ENCODE measurements at places on chromosomes 2 and 18.

DNA sequence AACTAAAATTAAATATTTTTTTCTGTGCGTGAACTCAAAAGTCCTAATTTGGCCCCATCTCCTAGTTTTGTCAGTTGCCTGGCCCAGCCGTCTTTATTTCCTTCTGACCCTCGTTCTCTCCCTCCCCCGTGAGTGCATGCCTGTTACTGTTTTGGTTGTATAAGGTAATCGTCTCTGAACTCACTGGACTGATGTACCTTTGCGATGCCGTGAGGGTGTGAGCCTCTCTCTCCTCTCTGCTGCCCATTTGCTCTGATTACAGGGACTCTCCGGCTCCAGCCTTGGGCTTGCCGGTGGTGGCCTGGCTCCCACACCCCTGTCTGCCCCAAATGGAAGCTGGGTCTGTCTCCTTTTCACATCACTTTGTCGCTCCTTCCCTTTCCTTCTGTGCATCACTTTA, 66.5 kb upstream of the RBM44 start:
- no peak for DNase-seq

DNA sequence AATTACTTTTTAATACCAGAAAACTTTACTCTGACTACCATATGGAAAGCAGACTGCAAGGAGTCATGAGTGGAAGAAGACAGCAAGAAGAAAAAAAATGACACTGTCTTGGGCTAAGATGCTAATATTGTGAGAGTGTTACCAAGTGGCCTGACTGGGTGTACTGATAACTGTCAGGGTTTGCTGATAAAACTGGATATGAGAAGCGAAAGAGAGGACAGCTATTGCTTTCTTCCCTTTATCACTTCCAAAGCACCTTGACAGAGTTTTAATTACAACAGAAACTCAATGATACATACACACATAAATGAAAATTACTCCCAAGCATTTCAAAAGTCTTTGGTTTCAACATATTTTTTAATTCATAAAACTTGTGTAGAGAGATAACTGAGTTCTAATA, 368.5 kb downstream of the ZEB2 start:
- no peak for DNase-seq

GRCh38 chr18:77967071-77967470, 717.4 kb downstream of the GALR1 start:
- DNase-seq, result no peak

DNA sequence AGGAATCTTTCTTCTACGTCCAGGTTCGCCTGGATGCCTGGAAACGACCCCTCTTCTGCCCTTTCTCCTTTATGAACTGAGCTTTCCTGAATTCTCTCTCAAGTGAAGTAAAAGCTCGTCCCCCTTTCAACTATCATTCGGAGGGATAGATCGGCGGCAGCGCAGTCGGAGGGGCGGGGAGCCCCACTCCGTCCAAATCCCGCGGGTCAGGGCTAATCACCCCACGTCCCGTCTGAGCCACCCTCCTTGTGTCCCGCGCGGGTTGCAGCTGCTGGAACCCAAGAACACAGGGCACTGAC, 367 bp downstream of the FBXO48 start:
- no peak for DNase-seq

DNA sequence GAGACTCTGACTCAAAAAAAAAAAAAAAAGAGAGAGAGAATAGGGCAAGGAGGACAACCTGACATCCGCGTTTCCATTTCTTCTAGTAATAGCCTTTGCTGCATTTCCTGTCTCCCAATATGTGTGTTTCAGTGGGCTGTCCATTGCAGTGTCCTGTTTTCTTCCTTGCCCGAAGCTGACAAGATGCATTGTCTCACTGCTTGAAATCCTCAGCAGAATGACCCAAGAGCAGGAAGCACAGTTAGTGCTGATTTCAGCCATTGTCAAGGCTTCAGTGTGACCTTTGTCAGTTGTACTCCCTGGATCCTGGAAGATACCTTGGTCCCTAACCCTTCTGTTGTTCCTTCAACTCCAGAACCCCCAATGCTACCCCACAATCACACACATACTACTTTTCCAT, 71.2 kb downstream of the SLC16A14 start:
- no peak for DNase-seq

DNA sequence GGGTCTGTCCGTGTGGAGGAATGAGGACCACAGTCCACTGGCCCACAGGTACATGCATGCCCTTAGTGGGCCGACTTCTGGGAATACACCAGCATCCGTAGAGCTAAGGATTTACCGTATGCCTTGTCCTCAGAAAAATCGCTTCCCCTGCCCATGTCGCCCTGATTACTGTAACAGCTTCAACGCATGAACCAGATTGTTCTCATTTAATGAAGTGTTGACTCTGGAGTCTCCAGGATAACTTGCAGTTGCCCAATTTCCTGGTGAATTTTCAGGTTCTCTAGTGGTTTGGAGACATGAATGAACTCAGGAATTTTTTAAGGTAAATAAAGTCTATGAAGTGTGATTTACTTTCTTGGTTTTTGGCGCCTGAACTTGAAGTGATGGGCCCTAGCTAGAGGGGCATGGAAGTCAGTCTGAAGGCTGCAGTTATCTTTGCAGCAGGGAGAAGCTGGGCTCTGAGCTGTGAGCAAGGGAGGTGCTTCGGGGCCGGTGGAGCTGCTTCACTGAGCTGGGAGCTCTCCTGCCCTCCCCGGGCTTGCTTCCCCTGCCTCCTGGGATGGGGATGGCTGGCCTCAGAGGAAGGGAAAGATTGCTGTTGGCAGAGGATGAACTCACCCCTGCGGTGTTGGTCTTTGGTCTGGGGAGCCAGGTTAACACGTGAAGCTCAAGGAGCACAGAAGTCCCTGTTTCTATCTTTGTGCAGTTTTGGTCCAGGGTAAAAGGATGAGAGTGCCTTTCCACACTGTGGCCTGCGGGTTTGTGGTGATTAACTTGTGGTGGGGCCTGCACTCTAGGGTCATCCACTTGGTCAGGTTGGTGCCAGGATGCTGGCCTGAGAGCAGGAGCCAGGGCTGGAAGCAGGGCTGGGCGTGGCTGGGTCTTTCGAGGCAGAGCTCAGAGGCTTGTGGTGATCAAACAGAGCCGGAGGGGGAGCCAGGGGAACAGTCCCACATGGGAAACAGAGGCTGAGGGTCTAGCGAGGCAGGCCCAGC, 28.1 kb downstream of the TCF7L1 start:
- no peak for DNase-seq

DNA sequence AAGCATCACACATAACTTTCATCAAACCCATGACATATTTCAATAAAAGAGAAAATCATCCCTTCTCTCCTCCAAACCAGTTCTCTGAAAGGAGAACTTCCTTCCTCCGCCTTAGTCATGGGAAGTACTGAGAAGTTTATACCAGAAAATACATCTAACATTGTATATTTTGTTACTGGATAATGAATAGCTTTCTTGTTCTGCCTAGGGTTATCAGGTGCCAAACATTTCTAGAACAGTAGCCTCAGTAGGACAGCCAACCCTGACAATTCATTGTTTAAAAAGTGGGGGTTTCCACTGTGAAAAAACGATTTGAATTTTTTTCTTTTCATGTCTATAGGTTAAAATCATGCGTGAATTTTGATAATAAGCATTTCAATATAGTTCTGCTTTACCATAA, 16.0 kb upstream of the DAW1 start:
- no peak for DNase-seq

DNA sequence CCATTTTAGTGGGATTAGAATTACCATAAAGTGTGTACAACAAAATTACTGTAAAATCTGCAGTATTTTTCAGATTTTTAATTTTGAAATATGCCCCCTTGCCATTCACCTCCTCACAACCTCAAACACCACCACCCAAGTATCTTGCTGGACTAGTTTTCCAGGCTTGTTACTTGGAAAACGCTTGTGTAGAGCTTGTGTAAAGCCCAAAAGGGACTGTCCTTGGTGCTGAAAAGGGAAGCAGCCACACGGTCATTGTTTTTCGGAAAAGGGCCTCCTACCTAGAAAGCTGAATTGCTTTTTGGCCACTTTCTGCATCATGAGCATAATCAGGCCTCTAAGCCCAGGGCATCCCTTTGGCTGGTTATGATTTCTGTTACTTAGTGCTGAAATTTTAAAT, 563.4 kb downstream of the LRRTM4 start:
- peak; percentile 2 for DNase-seq

- DNase-seq, result no peak
These were observed 134.8 kb upstream of the CREB1 start for GRCh38 chr2:207394812-207395534.

GRCh38 chr2:437756-438393, 150.0 kb upstream of the ALKAL2 start:
- DNase-seq, result no peak

GRCh38 chr2:104405623-104406022, 448.3 kb upstream of the POU3F3 start:
- no peak for DNase-seq

DNA sequence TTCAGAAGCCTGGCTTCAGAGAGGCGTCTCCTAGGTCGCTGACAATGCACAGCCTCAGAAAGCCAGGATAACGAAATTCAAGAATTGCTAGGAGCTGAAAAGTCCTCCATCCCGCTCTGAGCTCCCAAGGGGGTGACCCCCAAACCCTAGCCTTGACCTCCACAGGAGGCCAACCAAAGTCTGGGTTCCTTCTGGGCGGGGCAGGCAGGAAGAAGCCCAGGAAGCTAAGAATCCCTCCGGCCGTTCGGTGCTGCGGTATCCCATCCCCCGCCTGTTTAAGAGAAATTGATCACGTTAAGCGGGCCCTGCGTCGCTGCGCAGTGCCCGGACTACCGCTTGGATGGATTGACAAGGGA, 2.5 kb upstream of the OSR1 start:
- no peak for DNase-seq

- DNase-seq, result peak; percentile 17
These were observed 111.9 kb downstream of the AP1S3 start for GRCh38 chr2:223725494-223725893.

DNA sequence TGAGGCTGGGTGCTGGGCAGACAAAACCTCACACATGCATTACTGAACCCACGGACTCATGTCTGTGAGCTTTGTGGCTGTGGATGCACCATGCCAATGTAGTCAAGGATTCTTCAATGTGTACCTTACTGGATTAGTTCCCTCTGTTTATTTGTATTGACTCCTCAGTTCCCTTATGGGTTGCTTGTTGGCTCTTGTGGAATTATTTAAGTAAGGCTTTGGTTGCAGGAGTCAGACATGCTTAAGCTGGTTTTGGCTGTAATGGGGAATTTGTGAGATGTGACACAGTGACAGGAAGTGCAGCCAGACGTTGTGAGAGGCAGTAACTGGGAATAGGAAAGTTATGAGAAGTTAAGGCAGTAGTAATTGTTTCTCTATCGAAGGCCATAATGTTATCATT, 13.6 kb upstream of the IL1RN start:
- DNase-seq, result no peak

DNA sequence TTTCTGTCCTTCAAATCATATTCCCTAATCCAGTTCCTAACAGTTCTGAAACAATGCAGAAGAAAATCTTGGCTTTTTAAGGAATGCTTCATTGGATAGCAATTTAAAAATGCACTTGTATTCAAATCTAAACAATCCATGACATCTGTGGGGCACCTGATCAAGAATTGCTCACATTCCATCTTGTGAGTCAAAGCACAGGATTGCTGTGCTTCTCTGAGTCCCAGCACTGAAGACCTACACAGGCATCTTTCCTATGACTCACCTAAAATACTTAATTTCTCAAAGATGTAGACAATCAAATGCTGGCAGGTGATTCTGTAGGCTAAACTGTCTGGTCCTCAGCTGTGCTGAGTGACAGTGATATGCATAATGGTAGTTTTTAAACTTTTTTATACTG, 10.1 kb upstream of the ATP8B1 start:
- no peak for DNase-seq

DNA sequence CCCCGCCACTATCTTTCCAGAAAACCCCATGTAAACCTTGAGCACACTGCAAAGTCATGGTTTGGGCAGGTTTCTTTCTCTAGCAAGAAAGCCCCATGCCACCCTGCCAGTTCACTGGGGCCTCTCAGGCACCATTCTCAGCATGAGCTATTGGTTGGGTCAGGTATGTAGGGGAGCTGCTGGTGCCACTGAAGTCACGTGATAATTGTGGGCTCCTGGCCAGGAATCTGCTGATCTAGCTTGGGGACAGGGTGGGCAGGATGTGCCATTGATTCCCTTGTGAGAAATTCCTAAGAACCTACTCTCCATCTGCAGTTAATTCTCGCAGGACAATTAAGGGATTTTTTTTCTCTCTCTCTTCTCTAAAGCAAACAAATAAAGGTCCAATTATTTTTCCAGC, 26.5 kb upstream of the HNMT start:
- DNase-seq, result no peak

DNA sequence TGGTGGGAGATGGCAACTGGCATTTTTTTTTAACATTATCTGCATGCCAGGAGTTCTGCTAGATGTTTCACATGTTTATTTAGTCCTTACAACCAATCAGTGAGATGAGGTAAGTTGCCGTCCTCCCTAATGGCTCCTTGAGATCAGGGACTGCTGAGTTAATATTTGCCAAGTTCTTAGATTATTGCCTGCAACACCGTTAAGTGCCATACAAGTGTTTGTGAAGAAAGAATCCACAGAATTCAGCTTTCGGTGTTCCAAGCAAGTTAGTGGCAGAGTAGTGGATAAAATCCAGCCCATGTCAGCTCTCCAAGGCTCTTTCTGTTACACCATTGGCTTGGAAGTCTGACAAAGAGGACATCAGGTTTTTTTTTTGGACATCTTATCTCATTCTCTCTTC, 95.9 kb downstream of the C1QL2 start:
- DNase-seq, result no peak

DNA sequence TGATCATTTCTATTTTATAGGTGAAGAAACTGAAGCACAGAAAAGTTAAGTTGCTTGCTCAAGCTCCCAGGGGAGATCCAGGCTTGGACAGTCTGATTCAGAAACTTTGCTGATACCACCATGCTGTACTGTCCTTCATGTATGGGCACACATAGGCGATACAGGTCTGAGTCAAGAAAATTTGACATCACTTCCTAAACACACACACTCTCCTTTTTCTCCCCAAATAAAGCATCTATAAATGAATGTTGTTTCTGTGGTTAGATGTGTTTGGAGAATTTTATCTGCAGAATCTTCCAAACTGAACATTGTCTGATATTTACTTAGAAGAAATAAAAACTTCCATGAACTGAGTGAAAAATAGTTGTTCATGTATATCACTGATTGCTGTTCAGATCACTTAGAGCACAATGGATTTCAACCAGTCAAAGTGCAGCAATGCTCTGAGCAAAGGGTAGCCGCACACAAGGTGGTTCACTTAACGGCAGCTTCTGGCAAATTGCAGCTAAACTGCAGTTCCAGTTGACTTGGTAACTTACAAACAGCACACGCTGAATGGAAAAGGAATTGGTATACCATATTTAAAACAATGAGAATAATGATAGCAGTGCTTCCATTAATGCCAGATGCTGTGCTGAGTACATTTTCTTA, 10.0 kb upstream of the AGFG1 start:
- no peak for DNase-seq

GRCh38 chr2:50556934-50557575, 474.9 kb downstream of the NRXN1 start:
- DNase-seq, result no peak

DNA sequence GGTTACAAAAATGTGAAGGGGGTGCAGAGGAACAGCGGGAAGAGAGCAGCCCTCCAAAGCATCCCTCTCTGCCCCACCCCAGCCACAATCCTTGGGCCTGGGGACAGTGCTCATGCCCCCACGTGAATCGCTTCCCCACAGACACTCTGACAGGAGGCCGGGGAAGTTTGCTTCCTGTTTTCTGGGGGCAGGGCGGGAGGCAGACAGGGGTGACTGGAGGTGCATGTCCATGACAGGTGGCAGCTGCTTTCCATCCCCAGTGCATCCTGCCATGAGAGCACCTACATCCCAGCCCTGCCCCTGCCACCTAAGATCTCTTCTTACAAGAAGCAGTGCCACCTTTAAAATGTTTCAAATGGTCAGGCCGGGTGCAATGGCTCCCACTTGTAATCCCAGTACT, 47.2 kb upstream of the UBE2F start:
- peak; percentile 75 for DNase-seq

- DNase-seq, result peak; percentile 52
These were observed 638.0 kb upstream of the ZEB2 start for GRCh38 chr2:145157741-145158591.
